ENCODE measurements at places on chromosomes 6 and 20. TPM values are rescaled to one million over a fixed set of nuclear protein-coding genes. Genes with fewer than 3 reads are reported as not detected.

Gene LHFPL5
- polyA plus RNA-seq: not detected

Gene IPCEF1
- 0.06 TPM for polyA plus RNA-seq

Gene ABHD16B
- 0.32 TPM for polyA plus RNA-seq

GRCh38 chr6:89479897-89480296 lies 46.9 kb downstream of the ANKRD6 start:
- DNase-seq: no peak

DNA sequence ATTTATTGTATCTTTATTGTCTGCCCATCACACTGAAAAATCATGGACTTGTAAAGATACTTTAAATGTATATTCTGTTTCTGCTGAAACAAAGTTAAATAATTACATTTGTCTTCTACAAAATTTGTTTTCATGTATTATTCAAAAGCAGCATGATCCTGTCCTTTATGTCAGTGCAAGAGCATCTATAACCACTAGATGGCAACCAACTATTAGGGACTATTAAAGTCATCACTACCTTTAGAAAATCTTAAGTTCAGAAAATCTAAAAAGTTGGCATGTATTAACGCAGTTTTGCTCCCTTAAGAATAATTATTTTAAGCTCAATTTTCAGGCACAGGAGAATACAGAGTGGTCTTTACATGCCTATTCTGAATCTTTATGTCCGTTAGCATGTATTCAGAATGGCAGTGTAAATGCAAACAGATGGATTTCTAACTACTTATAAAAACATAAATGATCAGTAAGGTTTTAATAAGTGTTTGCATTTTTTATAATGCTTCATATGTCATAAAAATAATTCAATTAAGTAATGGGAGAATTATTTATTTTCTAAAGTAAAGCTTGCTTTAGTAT lies 17.8 kb downstream of the TMEM30A start:
- no peak for DNase-seq

DNA sequence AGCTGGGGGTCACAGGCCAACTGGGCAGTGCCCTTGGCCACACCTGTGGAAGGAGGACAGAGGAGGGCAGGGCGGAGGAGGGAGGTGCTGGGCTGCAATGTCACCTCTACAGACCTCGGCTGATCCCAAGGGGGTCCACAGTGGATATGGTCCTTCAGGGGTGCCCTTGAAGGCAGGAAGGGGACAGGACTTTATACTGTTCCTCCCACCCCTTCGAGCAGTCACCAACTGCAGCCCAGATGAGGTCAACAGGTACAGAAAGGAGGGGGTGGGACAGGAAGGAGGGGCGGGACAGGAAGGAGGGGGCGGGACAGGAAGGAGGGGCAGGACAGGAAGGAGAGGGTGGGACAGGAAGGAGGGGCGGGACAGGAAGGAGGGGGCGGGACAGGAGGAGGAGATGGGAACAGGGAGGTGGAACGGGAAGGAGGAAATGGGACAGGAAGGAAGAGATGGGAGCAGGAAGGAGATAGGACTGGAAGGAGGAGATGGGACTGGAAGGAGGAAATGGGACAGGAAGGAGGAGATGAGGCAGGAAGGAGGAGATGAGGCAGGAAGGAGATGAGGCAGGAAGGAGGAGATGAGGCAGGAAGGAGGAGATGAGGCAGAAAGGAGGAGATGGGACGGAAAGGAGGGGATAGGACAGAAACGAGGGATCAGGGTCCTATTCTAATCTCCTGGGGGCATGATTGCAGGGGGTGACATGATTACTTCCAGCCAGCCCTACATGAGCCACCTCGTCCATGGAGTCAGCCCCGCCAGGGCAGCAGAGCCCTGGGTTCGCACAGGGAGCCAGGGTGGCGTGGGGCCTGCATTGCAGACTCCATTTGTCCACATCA lies 19.4 kb upstream of the MRGBP start:
- no peak for DNase-seq

GRCh38 chr6:133956416-133957049 lies 3.5 kb downstream of the TBPL1 start:
- no peak for DNase-seq

DNA sequence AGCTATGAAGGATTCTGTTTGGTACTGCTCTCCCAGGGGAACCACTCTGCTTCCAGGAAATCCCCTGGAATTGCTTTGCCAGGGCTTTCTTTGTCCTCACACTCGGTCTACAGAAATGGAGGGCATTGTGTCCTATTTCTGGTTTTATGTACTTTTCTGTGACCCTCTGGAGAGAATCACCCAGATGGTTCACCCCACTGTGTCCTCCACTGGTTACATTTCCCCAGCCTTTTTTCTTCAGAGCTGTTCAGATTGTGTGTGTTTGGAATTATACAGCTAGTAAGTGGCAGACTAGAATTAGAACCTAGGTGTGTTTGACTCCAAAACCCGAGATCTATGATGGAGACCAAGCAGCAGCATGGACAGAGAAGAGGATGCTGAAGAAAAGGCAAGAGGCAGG lies 80.8 kb downstream of the CD164 start:
- no peak for DNase-seq

- DNase-seq: no peak
These were observed 5.0 kb upstream of the GDF5 start for GRCh38 chr20:35443003-35443402.

DNA sequence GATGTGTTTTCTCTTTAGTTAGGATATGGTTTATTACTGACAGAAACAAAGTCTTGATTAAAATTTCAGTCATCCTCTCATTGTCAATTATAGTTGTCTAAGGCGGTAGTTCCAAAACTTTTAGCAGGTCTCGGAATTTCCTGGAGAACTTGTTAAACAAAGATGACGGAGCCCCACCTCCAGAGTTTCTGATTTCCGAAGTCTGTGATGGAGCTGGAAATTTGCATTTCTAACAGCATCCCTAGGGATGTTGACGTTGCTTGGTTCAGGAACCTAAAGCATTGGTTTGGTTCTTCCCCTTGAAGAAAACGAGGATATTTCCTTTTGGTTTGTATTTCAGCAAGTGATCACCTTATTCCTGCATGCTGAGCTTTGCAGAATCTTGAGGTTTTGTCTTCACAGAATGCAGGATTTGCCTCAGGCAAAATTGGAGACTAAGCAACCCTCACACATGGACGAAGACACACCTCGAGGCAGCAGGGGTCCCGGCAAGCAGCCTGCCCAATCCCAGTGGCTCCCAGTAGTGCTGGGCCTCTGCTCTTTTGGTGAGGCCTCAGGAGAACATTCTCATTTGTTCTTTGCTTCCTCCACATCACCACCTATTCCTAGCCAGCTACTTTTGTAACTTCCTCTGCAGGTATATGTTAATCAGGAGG lies 187.1 kb upstream of the PHACTR1 start:
- no peak for DNase-seq

Data from heart right ventricle (tissue), 16 donors.